NT2/D1 (cell line): ENCODE measurements at places on chromosomes 6 and 20.

DNA sequence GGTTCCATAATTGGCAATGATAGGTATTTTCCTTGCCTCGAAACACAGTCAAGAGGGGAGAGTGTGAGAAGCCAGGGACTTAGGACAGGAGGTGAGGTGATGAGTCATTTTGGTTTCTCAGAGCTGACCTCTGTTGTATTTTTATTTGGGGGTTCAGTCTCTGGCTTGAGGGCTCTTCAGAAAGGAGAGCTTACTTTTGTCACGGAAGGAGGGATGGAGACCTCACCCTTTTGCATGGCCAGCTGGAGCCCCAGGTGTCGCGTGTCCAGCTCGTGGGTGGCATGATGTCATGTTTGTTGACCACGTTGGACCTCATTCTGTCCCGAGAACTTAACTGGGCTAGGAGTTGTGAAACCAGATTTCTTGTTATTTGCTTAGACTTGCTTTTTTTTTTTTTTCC lies 293.9 kb downstream of the QKI start:
- no peak for DNase-seq

GRCh38 chr6:30689985-30690384 lies 799 bp downstream of the NRM start:
- no peak for DNase-seq

DNA sequence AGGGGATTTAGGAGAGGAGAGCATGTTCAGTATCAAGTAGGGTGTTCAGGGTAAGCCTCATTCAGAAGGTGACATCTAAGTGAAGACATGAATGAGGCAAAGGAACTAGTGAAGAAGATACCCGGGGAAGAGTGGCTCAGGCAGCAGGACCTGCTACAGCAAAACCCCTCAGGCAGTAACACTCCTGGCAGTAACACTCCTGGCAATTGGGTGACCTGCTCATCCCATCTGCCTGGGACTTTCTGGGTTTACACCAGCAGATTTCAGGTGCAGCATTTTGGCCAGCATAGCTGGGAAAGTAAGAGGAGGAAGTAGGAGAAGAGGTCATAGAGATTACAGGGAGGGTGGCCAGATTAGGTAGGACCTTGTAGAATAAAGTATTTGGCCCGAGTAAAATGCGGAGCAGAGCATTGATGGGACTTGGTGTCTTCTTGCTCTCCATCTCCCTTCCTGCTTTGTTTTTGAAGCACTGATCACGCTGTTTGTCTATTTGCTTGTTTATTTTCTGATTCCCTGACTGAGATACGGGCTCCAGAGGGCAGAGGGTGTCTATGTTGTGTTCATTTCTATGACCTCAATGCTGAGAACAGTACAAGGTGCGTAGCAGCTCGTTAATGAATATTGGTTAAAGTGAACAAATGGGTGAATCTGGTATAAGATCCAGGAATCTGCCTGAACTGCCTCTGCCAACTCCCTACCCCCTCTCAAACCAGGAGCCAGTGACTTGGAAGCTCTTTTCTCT lies 88.3 kb downstream of the IYD start:
- no peak for DNase-seq

DNA sequence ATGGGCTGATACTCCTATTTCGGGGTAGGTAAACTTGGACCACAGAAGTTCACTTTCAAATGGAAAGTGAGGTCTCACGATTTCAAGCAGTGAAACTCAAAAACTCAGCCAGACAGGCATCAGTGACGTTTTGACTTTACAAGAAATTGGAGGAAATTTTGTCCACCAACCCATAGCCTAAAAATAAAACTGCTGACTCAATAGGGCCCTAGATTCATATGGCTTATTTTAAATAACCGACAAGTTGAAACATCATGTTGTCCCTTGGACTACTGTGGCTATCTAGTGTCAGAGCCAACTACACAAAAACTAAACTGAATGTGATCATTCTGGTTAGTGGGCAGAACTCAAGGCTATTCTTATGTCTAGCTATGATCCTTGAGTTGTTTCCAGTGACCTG lies 486.3 kb downstream of the GRIK2 start:
- no peak for DNase-seq
